ENCODE measurements at places on chromosomes 2 and 18. TPM values are rescaled to one million over a fixed set of nuclear protein-coding genes. Genes with fewer than 3 reads are reported as not detected.

DNA sequence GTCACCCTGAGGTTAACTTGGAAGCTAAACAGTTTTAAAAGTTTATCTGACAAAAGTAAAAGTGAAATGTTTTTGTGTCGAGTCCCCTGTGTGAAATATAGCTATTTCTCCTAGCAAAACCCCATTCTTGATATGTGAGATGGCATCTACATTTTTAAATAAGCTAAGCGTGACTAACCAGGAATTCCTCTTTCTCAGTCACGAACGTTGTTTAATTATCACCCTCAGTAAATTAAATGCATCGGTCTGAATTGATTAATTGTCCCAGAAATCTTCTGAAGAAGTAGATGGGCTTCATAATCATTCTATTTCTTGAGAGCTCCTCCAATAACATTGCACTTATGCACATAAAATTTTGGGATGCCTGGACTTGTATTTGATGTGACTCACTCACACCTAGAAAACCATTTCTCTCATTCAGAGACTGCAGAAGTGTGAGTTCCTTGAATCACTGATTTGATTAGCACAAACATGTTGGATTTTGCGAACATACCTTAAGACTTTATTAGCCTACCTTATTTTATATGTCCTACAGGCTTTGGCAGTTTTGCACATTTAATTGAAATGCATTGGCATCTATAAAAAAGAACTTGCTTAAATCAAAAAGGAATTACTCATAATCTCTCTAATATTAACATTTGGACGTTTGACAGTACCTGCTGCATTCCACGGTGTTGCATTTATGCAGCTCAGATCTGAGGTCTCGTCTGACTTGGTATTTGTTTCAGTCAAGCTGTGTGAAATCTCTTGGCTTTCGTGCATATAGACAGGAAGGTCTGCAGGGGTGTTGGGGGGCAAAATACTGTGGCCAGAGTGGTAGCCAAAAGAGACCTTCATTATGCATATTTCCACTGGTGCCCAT is 475.2 kb downstream of the EPHA4 start:
- H3K27me3 ChIP-seq = no peaks in the 10 kb centered on the region
- DNase-seq = no peak
- no peak overlapping the region for H3K27ac ChIP-seq
- no peak overlapping the region for H3K4me3 ChIP-seq

CFC1 gene
- not detected for total RNA-seq

LRATD1 gene
- not detected for total RNA-seq

NR4A2 gene
- total RNA-seq = 3.4 TPM

DNA sequence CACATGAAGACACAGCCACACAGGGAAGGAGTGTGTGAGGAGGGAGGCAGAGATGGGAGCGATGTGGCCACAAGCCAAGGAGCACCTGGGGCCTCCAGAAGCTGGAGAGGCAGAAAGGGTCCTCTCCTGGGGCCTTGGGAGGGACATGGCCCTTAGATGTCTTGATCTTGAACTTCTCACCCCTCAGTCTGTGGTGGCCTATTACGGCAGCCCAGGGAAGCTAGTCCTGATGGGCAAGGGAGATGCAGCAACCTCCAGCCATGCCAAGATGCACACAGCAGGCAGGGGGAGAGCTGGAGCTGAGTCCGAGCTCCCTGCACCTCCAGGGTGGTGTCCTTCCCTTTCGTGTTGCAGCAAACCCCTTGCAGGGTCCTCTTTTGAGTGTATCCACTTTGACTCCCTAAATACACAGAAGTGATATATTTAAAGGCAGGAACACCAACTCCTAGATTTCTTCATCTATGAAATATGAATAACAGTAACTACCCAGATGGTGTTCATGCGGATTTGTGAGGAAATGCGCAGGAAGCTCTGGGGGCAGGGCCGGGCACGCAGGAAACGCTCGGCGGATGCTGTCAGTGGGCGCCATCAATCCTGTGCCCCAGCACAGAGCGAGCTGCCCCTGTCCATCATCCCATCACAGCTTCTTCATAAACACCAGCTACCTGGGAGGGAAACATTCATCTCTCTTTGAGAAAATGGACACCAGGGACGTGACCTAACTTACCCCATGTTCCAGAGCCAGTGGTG is 230.4 kb upstream of the MYT1L start:
- H3K4me3 ChIP-seq = no peak overlapping the region
- no peaks in the 10 kb centered on the region for H3K27me3 ChIP-seq
- H3K27ac ChIP-seq = no peak overlapping the region
- H3K36me3 ChIP-seq = no peaks in the 10 kb centered on the region
- DNase-seq = no peak

- no peak overlapping the region for H3K4me3 ChIP-seq
- no peak for DNase-seq
- H3K27ac ChIP-seq = no peak overlapping the region
- no peaks in the 10 kb centered on the region for H3K36me3 ChIP-seq
- no peaks in the 10 kb centered on the region for H3K27me3 ChIP-seq
- H3K4me1 ChIP-seq = no peaks in the 10 kb centered on the region
Measured at GRCh38 chr2:135317375-135317774, 213.6 kb downstream of the ZRANB3 start.

GRCh38 chr2:69789772-69790600 is 39.5 kb upstream of the GMCL1 start:
- DNase-seq = no peak
- no peak overlapping the region for H3K4me3 ChIP-seq
- H3K36me3 ChIP-seq = peaks cover 26% of the 10 kb centered on the region

MC2R gene
- total RNA-seq = not detected

DNA sequence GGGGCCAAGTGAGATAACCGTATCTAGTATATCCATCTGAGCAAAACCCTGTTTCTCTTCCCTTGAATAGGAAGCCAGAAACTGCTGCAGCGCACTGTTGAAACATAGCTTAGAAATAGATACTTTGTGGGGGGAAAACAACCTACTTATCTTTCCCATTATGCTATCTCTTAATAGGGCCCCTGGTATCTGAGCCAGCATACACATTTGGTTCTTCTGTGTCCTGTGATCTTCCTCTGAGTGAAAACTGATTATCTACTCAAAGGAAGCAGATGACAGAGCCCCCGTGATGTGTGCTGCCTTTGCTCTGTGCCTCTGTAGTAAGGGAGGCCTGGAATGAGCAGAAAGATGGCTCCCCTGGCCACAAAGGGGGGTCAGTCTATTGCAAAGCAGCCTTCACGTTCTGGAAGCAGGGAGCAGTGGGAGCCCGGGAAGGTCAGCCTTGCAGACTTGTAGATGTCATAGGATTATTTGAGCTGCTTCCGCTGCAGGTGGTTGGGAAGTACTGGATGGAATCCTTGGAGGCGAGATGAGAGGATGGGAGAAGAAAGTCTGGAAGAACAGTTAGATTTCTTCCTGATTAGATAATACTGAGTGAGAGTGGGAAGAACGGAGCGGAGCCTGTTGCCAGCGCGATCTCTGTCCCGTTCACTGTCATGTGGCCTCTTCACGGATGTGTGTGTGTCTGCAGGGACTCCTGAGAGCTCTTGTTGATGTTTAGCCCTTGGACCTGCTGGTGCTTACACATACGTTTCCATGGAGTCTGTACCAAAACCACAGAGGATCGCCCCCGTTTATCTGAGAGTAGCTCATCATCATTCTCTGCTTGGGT is 150.1 kb downstream of the AGAP1 start:
- DNase-seq = no peak
- H3K27ac ChIP-seq = no peak overlapping the region
- H3K4me3 ChIP-seq = no peak overlapping the region
- H3K36me3 ChIP-seq = no peaks in the 10 kb centered on the region
- H3K4me1 ChIP-seq = no peaks in the 10 kb centered on the region

DNA sequence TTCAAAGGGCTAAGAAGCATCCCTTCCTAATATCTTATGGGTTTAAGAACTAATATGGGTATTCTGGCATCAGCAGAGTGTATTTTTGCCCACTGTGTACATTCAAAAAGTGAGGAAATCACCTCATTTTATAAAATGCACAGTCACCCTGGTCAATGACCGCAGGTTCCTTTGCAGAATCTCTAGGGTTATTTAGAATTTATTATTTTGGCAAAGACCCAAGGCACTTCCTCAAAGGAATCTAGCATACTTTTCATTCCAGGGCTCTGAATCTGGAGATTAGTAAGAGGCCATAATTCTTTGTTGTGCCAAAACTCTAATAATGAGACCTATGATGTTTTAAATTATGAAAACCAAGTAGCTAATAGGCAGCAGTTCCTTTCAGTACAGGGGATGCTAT is 27.2 kb upstream of the CDH2 start:
- no peak overlapping the region for H3K27ac ChIP-seq
- H3K36me3 ChIP-seq = no peaks in the 10 kb centered on the region
- no peaks in the 10 kb centered on the region for H3K27me3 ChIP-seq
- DNase-seq = no peak
- peaks cover 2% of the 10 kb centered on the region for H3K4me1 ChIP-seq
- H3K4me3 ChIP-seq = no peak overlapping the region

GRCh38 chr2:237715459-237715947 is 83.1 kb upstream of the RBM44 start:
- no peak overlapping the region for H3K27ac ChIP-seq
- H3K4me1 ChIP-seq = peaks cover 37% of the 10 kb centered on the region
- no peak overlapping the region for H3K4me3 ChIP-seq
- H3K36me3 ChIP-seq = peaks cover 55% of the 10 kb centered on the region
- DNase-seq = no peak

- H3K4me1 ChIP-seq = peaks cover 32% of the 10 kb centered on the region
- H3K36me3 ChIP-seq = no peaks in the 10 kb centered on the region
- no peak for DNase-seq
Measured at GRCh38 chr2:30361751-30362394, 85.2 kb upstream of the LCLAT1 start.

GRCh38 chr18:47679864-47680263 is 250.6 kb downstream of the SMAD2 start:
- no peak overlapping the region for H3K4me3 ChIP-seq
- no peaks in the 10 kb centered on the region for H3K27me3 ChIP-seq
- H3K4me1 ChIP-seq = no peaks in the 10 kb centered on the region
- no peak overlapping the region for H3K27ac ChIP-seq
- no peak for DNase-seq
- no peaks in the 10 kb centered on the region for H3K36me3 ChIP-seq

GRCh38 chr2:206837775-206838174 is 72.4 kb downstream of the FASTKD2 start:
- no peak overlapping the region for H3K27ac ChIP-seq
- no peak overlapping the region for H3K4me3 ChIP-seq
- no peaks in the 10 kb centered on the region for H3K36me3 ChIP-seq

SERPINB13 gene
- not detected for total RNA-seq

PTH2R gene
- total RNA-seq = not detected

ADAM17 gene
- total RNA-seq = 28.9 TPM

OR6B2 gene
- total RNA-seq = not detected

REG3G gene
- total RNA-seq = not detected

DNA sequence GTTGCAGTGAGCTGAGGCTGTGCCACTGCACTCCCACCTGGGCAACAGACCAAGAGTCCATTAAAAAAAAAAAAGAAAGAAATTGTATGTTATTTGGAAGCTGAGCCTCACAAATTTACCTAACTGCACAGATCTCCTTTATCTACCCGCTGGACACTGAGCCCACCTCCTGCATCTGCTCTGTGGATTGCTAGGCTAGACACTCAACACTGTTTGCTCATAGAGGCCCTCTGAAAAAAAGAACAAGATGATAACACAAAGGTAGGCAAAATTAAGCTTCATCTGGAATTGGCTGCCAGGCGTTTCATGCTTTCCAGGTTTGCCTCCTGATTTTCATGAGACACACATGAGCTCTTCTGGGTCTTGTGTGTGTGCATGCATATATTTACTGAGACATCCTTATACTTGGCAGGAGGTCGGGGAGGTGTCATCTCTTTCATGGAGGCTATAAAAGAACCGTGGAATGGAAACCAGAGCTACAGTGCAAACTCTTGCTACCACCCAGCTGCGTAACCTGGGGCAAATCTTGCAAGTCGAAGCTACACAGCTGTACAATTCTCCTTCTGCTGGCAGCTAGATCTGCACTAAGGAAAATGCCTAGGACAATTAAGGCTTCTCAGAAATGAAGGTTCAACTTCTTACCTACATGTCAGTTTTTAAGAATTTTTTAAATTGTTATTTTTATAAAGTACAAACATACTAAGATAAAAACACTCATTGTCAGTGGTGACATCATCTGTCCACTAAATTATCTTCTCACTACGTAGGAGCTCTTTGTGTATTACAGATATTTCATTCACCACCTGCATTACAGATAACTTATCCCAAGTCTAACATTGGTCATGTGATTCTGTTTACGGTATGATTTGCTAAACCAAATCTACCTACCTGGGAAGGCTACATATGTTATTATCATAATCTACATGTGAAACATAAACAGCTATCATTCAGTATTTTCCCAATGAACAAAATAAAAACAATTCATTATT is 63.1 kb downstream of the CABYR start:
- H3K27ac ChIP-seq = no peak overlapping the region
- no peaks in the 10 kb centered on the region for H3K4me1 ChIP-seq
- H3K27me3 ChIP-seq = peaks cover 9% of the 10 kb centered on the region
- no peak overlapping the region for H3K4me3 ChIP-seq
- H3K36me3 ChIP-seq = no peaks in the 10 kb centered on the region

PRKAG3 gene
- total RNA-seq = not detected

GRCh38 chr18:9722691-9723090 is 14.6 kb downstream of the RAB31 start:
- no peaks in the 10 kb centered on the region for H3K4me1 ChIP-seq
- H3K27me3 ChIP-seq = peaks cover 43% of the 10 kb centered on the region
- no peak overlapping the region for H3K27ac ChIP-seq
- DNase-seq = no peak
- no peaks in the 10 kb centered on the region for H3K36me3 ChIP-seq

DNA sequence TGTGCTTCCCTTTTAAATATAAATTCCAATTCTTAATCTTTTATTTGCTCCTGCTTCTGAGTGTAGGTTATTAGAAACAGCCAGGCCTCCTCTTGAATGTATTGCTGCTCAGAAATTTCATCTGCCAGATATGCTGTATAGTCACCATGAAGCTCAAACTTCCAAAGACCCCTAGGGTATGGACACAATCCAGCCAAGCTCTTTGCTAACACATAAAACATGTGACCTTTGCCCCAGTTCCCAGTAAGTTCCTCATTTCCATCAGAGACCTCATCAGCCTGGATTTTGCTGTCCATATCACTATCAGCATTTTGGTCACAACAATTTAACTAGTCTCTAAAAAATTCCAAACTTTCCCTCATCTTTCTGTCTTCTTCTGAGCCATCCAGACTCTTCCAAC is 75.2 kb downstream of the MAP2 start:
- no peak overlapping the region for H3K27ac ChIP-seq
- no peaks in the 10 kb centered on the region for H3K4me1 ChIP-seq
- no peaks in the 10 kb centered on the region for H3K27me3 ChIP-seq
- H3K36me3 ChIP-seq = no peaks in the 10 kb centered on the region
- no peak overlapping the region for H3K4me3 ChIP-seq

STAT4 gene
- 122 TPM for total RNA-seq

CCBE1 gene
- not detected for total RNA-seq

Measured in activated CD4-positive, alpha-beta memory T cell treated with anti-CD3 and anti-CD28 coated beads, Interleukin-2, amount 10 ng/mL, durations not matched to agents 7 days and 5 days (primary cell).